ENCODE measurements at places on chromosomes 11 and 22. TPM values are rescaled to one million over a fixed set of nuclear protein-coding genes. Genes with fewer than 3 reads are reported as not detected.

GRCh38 chr22:37394341-37394740 lies 32.9 kb downstream of the ELFN2 start:
- DNase-seq: no peak

DNA sequence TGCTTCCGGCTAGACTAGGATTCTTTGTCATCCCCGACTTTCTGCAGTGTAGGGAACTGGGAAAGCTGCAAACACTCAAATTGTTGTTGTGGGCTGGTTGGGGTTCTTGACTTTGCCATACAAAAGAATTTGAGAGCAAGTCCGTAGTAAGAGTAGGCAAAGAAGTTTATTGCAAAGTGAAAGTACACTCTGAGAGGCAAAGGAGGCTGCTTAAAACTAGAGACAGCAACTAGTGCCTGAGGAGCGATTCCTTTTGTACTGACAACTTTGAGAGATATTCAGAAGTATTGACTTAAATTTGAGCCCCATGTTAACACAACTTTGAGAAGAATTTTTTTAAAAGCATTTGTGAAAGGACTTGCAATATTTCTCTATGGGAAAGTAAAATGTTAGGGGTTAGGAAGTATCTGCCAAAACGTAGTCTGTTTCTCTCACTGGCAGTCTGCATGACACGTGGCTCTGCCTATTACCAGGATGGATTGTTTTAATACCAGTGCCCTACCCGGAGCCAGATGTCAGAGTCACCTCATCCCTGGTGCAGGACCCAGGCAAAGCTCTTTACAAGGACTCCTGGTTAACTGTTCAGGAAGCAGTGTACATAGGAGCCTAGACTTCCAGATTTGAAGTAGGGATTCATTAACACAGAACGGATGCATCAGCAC lies 85.0 kb upstream of the CLPB start:
- DNase-seq: no peak

DNA sequence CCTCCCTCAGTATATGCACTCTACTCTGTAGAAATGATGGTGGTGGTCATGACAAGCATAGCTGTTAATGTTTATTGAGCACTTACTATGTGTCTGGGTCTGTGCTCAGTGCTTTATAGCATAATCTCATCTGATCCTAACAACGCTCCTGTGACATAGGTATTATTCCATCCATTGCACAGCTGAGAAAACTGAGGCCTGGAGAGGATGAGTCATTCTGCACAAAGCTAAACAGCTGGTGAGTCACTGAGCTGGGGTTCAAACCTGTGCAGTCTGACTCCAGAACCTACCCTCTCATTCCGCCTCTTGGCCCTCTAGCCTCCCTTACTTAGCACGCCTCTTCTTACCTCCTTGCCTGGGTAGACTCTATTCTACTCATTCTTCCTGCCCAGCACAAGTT lies 41.7 kb downstream of the PRDM11 start:
- no peak for DNase-seq

Gene TBX1
- polyA plus RNA-seq: 0.62 TPM

Gene BACE1-AS
- polyA plus RNA-seq: 2.9 TPM

Gene EHF
- 22.8 TPM for polyA plus RNA-seq

Gene MYBPC3
- polyA plus RNA-seq: 2.1 TPM

All from stomach (tissue), 19 donors.